Fibroblast of skin of scalp (primary cell): ENCODE measurements at places on chromosomes 3 and 15.

- peak; percentile 78 for DNase-seq
Observed at GRCh38 chr3:41202834-41203345, 3.6 kb downstream of the CTNNB1 start.

DNA sequence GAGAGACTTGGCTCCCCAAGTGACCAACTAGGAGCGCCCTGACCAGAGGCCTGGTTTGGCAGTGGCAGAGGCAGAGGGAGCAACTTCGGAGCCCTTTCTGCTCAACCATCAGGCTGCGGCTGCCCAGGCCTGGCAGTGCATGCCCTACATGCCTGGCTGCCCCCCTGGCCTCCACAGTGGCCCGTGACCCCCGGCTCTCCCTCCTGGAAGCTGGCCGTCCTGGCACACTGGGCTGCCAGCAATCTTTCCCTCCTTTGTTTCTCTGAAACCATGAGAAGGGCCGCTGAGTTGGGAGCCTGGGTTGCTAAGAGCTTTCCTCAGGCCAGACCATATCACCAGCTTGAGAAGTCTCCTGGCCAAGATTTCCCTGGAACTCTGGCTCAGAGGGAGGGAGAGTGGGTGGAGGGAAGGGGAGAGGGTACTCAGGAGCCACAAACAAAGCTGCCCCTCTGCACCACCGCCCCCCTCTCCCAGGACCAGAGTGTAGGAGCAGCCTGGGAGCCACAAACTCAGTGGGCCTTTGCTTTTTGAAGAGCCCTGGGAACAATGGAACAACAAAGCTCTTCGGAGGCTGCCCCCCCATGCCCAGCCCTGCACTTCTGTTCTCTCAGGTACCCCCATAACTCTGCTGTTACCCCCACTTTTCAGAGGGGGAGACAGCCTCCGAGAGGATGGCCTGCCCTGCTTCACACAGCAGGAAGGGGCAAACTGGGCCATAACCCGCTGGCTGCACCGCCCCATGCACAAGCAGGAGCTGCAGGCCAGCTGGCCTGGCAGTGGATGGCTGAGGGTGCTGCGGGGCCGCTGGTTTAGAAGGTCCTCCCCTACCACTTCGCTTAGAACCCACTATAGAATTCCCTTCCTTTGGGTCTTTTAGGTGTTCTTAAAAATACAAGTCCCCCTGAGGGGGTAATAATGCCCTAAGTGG lies 11.3 kb downstream of the CORO2B start:
- no peak for DNase-seq

DNA sequence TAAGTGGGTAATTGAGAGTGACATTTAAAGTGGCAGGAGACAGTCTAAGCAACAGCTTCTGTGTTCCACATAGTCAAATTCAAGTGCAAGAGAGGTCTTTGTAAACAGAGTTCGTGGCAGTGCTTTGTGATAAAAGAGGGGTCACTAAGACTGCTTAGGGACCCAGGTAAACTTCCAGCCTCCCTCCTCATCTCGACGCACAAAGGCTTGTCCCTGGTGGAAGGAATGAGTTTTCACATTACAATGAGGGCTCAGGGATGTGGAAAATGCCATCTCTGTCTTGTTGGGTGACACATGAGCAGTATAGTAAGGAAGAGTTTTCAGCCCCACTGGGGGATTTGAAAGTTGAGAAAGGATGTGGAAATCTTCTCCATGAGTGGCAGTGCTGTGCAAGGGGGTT lies 7.3 kb downstream of the GMNC start:
- DNase-seq = no peak

DNA sequence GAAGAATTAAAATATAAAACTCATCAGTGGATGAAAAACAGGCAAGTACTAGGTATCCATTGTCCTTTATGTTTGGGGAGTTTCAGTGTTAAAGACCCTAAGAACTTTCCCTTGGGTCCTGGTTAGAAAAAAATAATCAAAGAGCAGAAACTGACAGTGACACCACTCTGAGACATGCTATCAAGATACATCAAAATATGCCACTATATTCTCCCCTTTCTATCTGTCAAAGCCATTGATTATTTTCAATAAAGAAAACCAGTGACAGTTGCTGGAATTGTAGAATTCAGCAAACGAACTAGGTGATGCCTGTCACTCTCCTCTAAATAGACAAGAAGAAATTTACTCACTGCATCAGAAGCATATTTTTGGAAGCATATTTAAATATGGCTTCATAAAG lies 496.7 kb upstream of the CFAP20DC start:
- DNase-seq = no peak

GRCh38 chr15:34786206-34786605 lies 9.1 kb downstream of the ACTC1 start:
- no peak for DNase-seq

DNA sequence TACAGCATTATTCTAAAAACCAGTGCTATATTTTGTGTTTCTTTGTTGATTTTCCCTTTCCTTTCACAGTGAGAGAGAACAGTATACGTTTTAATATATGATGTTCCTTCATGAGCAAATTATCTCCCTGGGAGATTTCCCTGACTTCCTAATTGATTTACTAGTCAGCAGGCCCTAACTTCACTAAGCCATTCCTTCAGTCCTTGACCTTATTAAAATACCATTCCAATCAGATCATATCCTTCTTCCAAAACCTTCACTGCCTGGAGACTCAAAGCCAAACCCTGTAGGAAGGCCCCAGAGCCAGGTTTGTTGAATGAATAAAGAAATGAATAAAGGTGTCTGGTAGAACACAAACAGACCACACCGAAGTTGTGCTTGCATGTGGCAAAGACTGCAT lies 43.8 kb upstream of the ARHGEF3 start:
- peak; percentile 44 for DNase-seq

- DNase-seq = no peak
Observed at GRCh38 chr15:94526071-94526689, 294.8 kb downstream of the MCTP2 start.
